ENCODE measurements at places on chromosomes 4 and X. TPM values are rescaled to one million over a fixed set of nuclear protein-coding genes. Genes with fewer than 3 reads are reported as not detected.

TRMT44 gene
- 10.3 TPM for total RNA-seq

ETDA gene
- not detected for total RNA-seq

PPBP gene
- not detected for total RNA-seq

VBP1 gene
- total RNA-seq, result 54.3 TPM

MAGT1 gene
- total RNA-seq, result 58.0 TPM

BGN gene
- total RNA-seq, result 11.4 TPM

SMAD1 gene
- 47.3 TPM for total RNA-seq

CHST7 gene
- 2.0 TPM for total RNA-seq

PNMA6F gene
- not detected for total RNA-seq

DNA sequence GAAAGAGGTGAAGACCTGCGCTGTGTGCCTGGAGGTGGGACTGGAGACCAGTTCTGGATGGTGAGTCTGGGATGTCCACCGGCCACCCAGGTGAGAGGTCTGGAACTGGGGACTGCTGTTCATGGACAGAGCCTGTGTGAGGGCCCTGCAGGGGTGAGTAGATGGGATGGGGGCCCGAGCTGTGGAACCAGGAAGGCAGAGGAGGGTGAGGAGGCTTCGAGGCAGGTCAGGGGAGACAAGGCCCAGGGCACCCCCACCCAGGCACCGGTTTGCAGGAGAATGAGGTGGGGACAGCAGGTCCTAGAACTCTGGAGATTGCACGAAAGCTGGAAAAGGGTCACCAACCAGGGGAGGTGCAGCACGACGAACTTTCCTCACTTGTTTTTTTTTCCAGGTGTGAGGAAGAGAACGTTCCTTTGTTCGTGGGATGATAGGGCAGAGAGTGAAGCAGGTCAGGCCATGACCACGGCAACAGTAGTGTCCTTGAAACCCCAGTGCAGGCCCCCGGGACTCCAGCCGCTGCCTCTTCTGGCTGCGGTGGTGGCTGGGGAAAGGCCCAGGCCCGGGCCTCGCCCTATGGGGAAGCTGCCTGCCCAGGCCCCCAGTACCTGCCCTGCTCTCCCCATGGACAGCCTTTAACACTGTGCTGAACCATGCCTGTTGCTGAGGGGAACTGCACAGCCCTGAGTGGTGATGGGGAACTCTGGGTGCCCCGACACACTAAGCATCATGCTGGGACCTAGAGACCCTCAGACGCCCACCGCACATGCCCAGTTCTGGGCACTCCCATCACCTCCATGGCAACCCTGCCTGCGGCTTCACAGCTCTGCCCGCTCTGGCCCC, 22.9 kb downstream of the TNIP2 start:
- no peak overlapping the region for H3K27ac ChIP-seq
- H3K4me1 ChIP-seq, result no peaks in the 10 kb centered on the region
- no peak overlapping the region for H3K4me3 ChIP-seq
- no peaks in the 10 kb centered on the region for H3K27me3 ChIP-seq
- DNase-seq, result no peak

GRCh38 chr4:37623125-37623524, 63.1 kb downstream of the RELL1 start:
- no peaks in the 10 kb centered on the region for H3K27me3 ChIP-seq
- DNase-seq, result no peak
- no peaks in the 10 kb centered on the region for H3K36me3 ChIP-seq

DNA sequence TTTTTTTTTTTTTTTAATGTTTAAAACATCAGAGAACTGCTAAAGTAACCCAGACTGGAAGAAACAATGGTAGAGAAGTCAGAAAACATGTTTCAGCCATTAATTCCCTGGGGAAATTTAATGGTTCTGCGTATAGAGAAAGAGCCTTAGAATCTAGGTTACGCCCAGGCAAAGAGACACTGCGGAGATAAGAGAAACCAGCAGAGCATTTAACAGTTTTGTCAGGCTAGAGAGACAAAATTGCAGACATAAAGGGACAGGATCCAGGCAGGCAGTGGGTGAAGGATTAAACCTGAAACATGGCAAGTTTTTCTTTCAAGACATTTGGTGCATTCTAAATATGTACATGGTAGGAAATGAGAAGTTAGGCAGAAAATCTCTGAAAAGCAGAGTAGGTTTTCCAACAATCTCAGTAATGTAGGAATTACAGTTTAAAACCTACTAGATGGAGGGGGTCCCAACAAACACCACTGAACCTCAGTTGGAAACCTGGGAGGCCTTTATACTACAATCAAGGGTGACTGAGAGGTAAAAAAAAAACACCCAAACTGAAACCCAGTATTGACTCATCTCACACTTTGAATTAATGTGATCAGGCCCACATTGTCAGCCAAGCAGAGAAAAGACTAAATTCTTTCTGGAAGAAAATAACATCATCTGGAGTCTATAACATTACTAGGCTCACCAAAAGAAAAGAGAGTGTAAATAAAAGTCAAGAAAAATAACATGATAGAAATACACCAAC, 254.2 kb upstream of the NWD2 start:
- H3K36me3 ChIP-seq, result no peaks in the 10 kb centered on the region
- no peak overlapping the region for H3K4me3 ChIP-seq
- DNase-seq, result no peak
- no peaks in the 10 kb centered on the region for H3K27me3 ChIP-seq
- no peak overlapping the region for H3K27ac ChIP-seq

DNA sequence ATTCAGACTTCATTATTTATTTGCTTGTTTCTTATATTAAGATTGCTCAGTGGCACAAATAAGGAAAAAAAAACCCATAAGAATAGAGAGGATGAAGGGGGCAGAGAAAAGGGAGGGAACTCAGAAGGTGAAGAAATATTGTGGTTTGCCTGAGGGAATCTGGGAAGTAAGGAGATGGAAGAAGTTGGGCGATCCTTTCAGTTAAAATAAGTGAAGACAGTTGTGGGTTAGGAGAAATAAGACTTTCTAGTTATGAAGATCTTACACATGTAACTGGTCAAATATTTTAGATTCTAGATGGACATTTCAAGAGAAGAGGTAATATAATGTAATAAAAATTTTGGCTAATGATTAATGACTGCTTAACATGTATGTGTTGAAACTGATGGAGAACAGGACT, 138.7 kb upstream of the LIMCH1 start:
- DNase-seq, result no peak
- no peak overlapping the region for H3K4me3 ChIP-seq
- no peaks in the 10 kb centered on the region for H3K27me3 ChIP-seq
- H3K27ac ChIP-seq, result no peak overlapping the region
- no peaks in the 10 kb centered on the region for H3K36me3 ChIP-seq

DNA sequence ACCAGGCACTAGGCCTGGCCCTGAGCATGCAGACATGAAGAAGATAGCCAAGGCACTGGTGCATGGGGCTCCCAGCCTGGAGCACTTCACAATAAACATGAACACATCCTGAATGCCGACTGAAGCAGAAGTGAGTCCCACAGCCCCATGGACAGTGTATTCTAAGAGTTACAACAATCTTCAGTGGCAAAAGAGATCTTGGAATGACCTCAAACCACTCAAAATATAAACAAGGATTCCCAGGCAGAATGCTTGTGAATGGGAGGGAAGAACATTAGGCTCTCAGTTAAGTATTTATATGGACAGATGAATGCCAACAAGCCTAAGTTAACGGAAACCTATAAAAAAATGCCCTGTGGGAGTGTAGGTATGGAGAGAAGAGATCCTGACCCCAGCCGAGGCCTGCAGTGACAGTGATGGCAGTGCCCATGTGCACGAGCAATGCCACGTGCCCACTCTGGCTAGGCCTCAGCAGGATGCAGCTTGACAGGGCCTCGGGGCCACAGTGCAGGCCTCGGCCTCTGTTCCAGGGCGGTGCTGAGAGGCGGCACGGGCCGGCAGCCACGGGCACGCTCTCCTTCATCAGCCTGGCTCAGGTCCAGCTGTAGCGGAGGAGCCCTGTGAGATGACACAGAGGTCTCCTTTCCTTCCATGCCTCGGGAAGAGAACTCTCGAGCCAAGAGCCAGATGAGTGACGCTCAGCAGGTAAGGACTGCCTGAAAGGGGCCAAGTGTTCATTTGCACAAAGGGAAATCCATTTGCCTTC, 49.2 kb downstream of the IRF2 start:
- H3K27me3 ChIP-seq, result no peaks in the 10 kb centered on the region
- no peak for DNase-seq
- H3K4me1 ChIP-seq, result peaks cover 7% of the 10 kb centered on the region
- peaks cover 6% of the 10 kb centered on the region for H3K36me3 ChIP-seq
- no peak overlapping the region for H3K27ac ChIP-seq
- H3K4me3 ChIP-seq, result no peak overlapping the region

GRCh38 chr4:48243887-48244286, 25.8 kb downstream of the TEC start:
- H3K4me3 ChIP-seq, result no peak overlapping the region
- no peak for DNase-seq
- no peaks in the 10 kb centered on the region for H3K4me1 ChIP-seq
- H3K27ac ChIP-seq, result no peak overlapping the region
- no peaks in the 10 kb centered on the region for H3K27me3 ChIP-seq
- no peaks in the 10 kb centered on the region for H3K36me3 ChIP-seq

GRCh38 chr4:94390804-94391410, 48.3 kb upstream of the HPGDS start:
- DNase-seq, result peak; percentile 27
- H3K27me3 ChIP-seq, result no peaks in the 10 kb centered on the region
- no peaks in the 10 kb centered on the region for H3K4me1 ChIP-seq

- no peak overlapping the region for H3K27ac ChIP-seq
- H3K4me3 ChIP-seq, result no peak overlapping the region
- peaks cover 5% of the 10 kb centered on the region for H3K36me3 ChIP-seq
- DNase-seq, result no peak
Observed at GRCh38 chrX:24153178-24153795, 3.8 kb downstream of the ZFX start.

DNA sequence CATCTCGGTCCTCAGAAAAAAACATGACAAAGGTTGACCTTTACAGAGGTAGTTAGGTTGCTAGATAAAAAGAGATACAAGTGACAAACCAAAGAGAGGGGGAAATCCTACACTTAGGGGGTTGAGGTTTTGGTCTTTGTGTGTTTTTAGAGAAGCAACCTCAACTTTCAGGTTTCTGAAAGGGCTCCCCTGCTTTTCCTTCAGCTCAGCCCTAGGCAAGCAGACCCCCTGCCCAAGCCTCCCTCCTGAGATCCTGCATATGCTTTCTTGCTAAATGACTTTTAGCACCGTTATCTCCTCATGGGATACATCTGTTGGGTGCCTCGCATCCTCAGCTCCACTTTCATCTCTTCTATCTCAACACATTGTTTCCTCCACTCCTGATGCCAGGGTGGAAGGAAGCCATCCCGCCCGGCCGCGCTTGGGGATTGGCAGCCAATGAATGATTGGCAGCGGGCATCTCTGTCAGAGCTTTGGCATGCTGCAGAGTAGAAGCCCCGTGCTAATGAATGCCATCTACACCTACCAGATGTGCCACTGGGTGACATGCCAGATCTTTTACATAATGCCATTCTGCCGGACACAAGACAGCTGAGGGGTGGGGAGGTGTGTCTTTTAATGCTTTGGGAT, 15.0 kb upstream of the PRDM8 start:
- no peak for DNase-seq
- no peaks in the 10 kb centered on the region for H3K36me3 ChIP-seq
- peaks cover 29% of the 10 kb centered on the region for H3K27me3 ChIP-seq
- H3K4me3 ChIP-seq, result no peak overlapping the region
- no peaks in the 10 kb centered on the region for H3K4me1 ChIP-seq
- no peak overlapping the region for H3K27ac ChIP-seq

DNA sequence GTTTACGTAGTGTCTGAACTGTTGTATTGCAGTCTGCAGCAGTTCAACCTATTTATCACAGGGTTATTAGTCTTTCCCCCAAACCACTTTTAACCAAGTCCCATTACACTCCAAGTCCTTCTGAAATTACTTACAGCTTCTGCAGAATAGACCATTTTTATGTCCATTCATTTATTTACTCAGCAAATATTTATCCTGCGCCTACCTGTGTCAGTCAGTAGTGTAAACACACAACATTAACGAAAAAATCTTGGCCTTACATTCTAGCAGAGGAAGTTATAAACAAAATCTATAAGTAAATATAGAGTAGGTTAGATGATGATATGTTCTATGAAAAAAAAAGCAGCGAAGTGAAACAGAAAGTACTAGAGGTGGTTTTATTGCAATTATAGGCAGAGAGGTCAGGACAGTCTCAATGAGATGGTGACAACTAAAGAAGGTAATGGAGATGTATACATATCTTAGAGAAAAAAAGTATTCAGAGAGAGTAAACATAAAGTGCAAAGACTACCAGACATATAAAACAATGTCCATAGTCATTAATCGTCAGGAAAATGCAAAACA, 534.7 kb downstream of the KCNIP4 start:
- H3K36me3 ChIP-seq, result no peaks in the 10 kb centered on the region
- DNase-seq, result no peak
- H3K27ac ChIP-seq, result peak overlapping the region; percentile 59
- H3K4me1 ChIP-seq, result no peaks in the 10 kb centered on the region

- H3K27ac ChIP-seq, result no peak overlapping the region
- H3K27me3 ChIP-seq, result no peaks in the 10 kb centered on the region
- H3K36me3 ChIP-seq, result no peaks in the 10 kb centered on the region
- DNase-seq, result no peak
- no peak overlapping the region for H3K4me3 ChIP-seq
Observed at GRCh38 chr4:40121515-40121914, 64.9 kb downstream of the N4BP2 start.

- H3K4me3 ChIP-seq, result no peak overlapping the region
- H3K4me1 ChIP-seq, result no peaks in the 10 kb centered on the region
- H3K27me3 ChIP-seq, result no peaks in the 10 kb centered on the region
- no peaks in the 10 kb centered on the region for H3K36me3 ChIP-seq
Observed at GRCh38 chr4:89331197-89331596, 23.6 kb upstream of the GPRIN3 start.

DNA sequence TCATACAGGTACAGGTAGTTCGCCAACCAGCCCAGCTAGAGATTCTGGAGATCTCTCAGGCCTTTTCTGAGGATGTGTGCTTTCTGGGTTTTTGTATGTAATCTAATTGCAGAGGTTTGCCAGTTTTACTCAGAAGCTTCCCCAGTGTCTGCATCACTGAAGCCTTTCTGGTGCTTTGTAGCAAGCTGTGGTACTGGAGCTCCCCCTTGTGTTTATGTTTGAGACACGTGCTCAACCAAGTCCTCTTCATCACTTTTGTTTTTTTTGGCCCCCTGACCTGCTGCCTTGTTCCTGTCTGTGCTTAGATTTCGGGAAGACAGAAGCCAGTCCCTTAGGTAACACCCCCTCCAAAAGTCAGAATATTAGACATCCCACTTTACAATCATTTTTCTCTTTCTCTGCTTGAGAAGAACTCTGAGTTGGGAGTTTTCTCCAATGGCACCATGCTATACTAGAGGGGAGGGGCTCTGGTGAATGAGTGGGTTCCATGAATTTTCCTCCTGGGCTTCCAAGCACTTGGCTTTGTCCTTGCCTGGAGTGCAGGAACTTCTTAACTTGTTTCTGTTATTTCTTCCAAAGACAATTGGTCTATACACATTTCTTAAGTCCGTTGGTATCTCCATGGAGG, 128.4 kb upstream of the TBC1D9 start:
- no peak overlapping the region for H3K27ac ChIP-seq
- H3K27me3 ChIP-seq, result no peaks in the 10 kb centered on the region
- peak; percentile 41 for DNase-seq
- H3K4me3 ChIP-seq, result no peak overlapping the region
